ENCODE measurements at places on chromosomes 6 and 20. TPM values are rescaled to one million over a fixed set of nuclear protein-coding genes. Genes with fewer than 3 reads are reported as not detected.

Gene EGFL8
- polyA plus RNA-seq = 2.6 TPM

Gene LGSN
- not detected for polyA plus RNA-seq

Gene PLCG1
- polyA plus RNA-seq = 8.3 TPM

Gene LY6G6D
- polyA plus RNA-seq = not detected

Gene L3MBTL1
- polyA plus RNA-seq = 0.35 TPM

Gene PNLDC1
- not detected for polyA plus RNA-seq

Gene ZNF334
- polyA plus RNA-seq = 1.2 TPM

Gene TSHZ2
- 4.5 TPM for polyA plus RNA-seq

Gene KIAA0408
- 1.1 TPM for polyA plus RNA-seq

Gene GPR63
- polyA plus RNA-seq = 0.11 TPM

Gene AURKA
- polyA plus RNA-seq = 88.5 TPM

Gene MAS1
- polyA plus RNA-seq = not detected

Gene LYRM4
- polyA plus RNA-seq = 30.3 TPM

Gene MBOAT1
- polyA plus RNA-seq = 1.7 TPM

Gene SLC4A11
- 1.2 TPM for polyA plus RNA-seq

Gene KIFC1
- polyA plus RNA-seq = 4.0 TPM

Gene FAM83D
- polyA plus RNA-seq = 13.1 TPM

Gene PXT1
- polyA plus RNA-seq = not detected

Gene PANK2
- 32.6 TPM for polyA plus RNA-seq

Gene DAAM2
- polyA plus RNA-seq = 1.8 TPM

Gene MCHR2
- not detected for polyA plus RNA-seq

Gene CBLN4
- polyA plus RNA-seq = not detected

Gene OR12D3
- polyA plus RNA-seq = not detected

Gene UBE2J1
- 44.5 TPM for polyA plus RNA-seq

Gene RING1
- polyA plus RNA-seq = 11.3 TPM

Gene RPL10A
- polyA plus RNA-seq = 366 TPM

Gene EPPIN
- polyA plus RNA-seq = not detected

Gene WFDC10B
- polyA plus RNA-seq = not detected

Gene ALDH8A1
- not detected for polyA plus RNA-seq

Gene RIPPLY2
- not detected for polyA plus RNA-seq

Gene SNAI1
- polyA plus RNA-seq = 15.7 TPM

Gene CRIP3
- not detected for polyA plus RNA-seq

Gene ROS1
- polyA plus RNA-seq = 0.16 TPM

Gene FLRT3
- polyA plus RNA-seq = 2.4 TPM

All from GM23248 (cell line).